Neural progenitor cell (in vitro differentiated cells): ENCODE measurements at places on chromosomes 7 and 10. TPM values are rescaled to one million over a fixed set of nuclear protein-coding genes. Genes with fewer than 3 reads are reported as not detected.

The TRIM24 gene
- 101 and 116 TPM in 2 replicates for total RNA-seq

The PDE6C gene
- total RNA-seq: not detected in 2 replicates

The OR6B1 gene
- not detected in 2 replicates for total RNA-seq

The COL13A1 gene
- total RNA-seq: 1.3 and 9.5 TPM in 2 replicates

The CACNB2 gene
- 3.4 and 3.5 TPM in 2 replicates for total RNA-seq

The GSTO2 gene
- 4.9 and 7.6 TPM in 2 replicates for total RNA-seq

The NUTM2E gene
- 0.07 and 0.09 TPM in 2 replicates for total RNA-seq

The HOXA13 gene
- not detected in 2 replicates for total RNA-seq

The YAE1 gene
- 33.6 and 79.3 TPM in 2 replicates for total RNA-seq

The FOXP2 gene
- 0.25 and 1.1 TPM in 2 replicates for total RNA-seq

The PDE1C gene
- total RNA-seq: 0.54 and 0.56 TPM in 2 replicates

The C7orf33 gene
- total RNA-seq: not detected in 2 replicates

The ATP6V0E2 gene
- total RNA-seq: 14.6 and 45.2 TPM in 2 replicates

The ZPBP gene
- total RNA-seq: not detected in 2 replicates

The NEBL gene
- 52.8 and 77.6 TPM in 2 replicates for total RNA-seq

The CTBP2 gene
- 55.2 and 97.6 TPM in 2 replicates for total RNA-seq

The TLX1 gene
- total RNA-seq: not detected in 2 replicates

The ZNF518A gene
- total RNA-seq: 50.3 and 79.9 TPM in 2 replicates

The UCN3 gene
- total RNA-seq: not detected in 2 replicates

The ALOX5 gene
- total RNA-seq: 0.96 and 1.6 TPM in 2 replicates

The IDI2 gene
- total RNA-seq: not detected in 2 replicates

The MMP21 gene
- total RNA-seq: not detected in 2 replicates

The SPOCK2 gene
- total RNA-seq: 1.9 and 3.2 TPM in 2 replicates
